ENCODE measurements at places on chromosomes 7 and 10. TPM values are rescaled to one million over a fixed set of nuclear protein-coding genes. Genes with fewer than 3 reads are reported as not detected.

The SPAG6 gene
- polyA plus RNA-seq, result not detected

The MMD2 gene
- not detected for polyA plus RNA-seq

The TMEM26 gene
- polyA plus RNA-seq, result not detected

The IFIT1B gene
- polyA plus RNA-seq, result not detected

The GRID1 gene
- not detected for polyA plus RNA-seq

The CPA2 gene
- not detected for polyA plus RNA-seq

The AZGP1 gene
- not detected for polyA plus RNA-seq
